ENCODE measurements at places on chromosomes 5 and 9.

DNA sequence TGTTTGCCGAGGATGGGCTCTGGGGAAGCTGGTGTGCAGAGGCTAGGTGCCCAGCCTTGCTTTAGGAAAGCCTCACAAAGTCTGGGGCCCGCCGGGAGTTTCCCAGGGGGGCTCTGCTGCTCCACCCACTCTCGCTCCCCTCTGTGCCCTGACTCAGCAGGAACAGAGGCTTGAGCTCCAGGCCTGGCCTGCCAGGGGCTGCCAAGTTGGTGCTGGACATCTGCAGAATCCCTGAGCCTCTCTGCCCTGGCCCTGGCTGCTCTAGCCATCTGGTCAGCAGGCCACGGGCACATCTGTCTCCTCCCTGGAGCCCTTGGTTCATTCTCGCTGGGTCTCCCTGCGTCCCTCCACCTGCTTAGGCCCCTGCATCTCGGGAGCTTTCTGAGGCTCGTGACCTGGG, 647 bp upstream of the ADAMTSL2 start:
- DNase-seq = no peak

GRCh38 chr5:55445791-55446190, 89.0 kb downstream of the PLPP1 start:
- DNase-seq = no peak

DNA sequence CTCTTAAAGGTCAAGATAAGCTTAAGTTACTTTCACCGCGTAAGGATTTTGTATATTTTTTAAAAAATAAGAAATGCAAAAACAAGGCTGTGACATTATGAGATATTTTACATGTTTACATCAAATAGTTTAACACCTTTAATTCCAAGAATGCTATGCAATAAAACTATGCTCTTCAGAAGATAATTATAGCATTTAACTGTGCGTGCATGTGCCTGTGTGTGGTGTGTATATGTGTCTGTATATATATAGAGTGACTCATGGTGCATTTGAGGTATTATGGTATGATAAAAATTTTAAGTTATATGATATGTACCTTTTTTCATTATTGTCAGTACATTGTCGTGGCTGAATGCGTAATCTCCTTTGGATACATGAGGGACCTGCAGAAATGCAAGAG, 539.3 kb downstream of the PDE4D start:
- DNase-seq = no peak

GRCh38 chr5:53782620-53783019, 222.2 kb downstream of the NDUFS4 start:
- DNase-seq = no peak

DNA sequence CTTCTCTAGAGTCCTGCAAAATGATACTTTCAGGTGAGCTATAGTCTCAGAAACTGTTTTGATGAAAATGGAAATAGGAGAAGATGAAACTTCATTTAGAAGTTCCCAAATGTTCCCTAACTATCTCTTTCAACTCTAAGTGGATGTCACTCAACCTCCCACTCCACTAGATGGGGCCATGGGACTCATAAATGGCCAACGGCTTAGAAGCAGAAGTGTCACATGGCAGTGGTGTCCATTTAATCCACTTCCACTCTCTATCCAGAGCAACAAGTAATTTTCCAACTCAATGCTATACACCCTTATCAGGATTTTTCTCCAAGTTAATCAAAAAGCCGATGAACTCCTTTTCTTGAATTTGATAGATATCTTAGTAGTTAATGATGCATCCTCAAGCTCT, 295.7 kb downstream of the EDIL3 start:
- no peak for DNase-seq

DNA sequence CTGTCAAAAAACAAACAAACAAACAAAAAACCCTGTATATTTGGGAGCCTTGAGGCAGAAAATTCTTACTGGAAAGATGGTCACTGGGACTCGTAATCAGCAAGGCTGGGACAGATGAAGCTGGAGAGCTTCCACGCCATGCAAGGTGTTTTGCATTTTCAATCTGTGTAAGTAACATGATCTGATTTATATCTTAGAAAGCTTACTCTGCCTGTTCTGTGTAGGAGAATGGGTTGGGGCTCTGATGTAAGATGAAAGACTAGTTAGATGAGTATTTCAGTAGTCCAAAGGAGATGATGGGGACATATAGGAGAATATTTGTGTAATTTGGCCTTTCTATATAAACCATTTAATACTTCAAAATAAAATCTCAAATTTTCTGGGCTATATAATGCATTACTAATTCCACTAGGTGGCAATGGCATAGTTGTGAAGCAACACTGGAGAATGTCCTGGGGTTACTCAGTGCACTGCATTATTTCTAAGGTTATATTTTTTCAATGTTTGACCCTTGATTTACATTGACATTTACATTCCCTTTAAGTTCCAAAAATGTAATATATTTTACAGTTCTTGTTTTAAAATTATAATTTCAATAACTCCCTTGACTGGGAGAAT, 21.9 kb upstream of the FSD1L start:
- DNase-seq = no peak

- no peak for DNase-seq
These were observed 35.6 kb upstream of the SEMA4D start for GRCh38 chr9:89533411-89534095.
